Sigmoid colon (tissue), 7 donors: ENCODE measurements at places on chromosomes 6 and 20. TPM values are rescaled to one million over a fixed set of nuclear protein-coding genes. Genes with fewer than 3 reads are reported as not detected.
A peak's percentile ranks its signal among the peaks of the same experiment; 100 is the strongest.

GRCh38 chr6:49336514-49337131, 126.4 kb downstream of the MMUT start:
- no peaks in the 10 kb centered on the region for H3K27me3 ChIP-seq
- DNase-seq: no peak
- H3K4me1 ChIP-seq: no peaks in the 10 kb centered on the region
- H3K36me3 ChIP-seq: no peaks in the 10 kb centered on the region
- H3K4me3 ChIP-seq: no peak overlapping the region

DNA sequence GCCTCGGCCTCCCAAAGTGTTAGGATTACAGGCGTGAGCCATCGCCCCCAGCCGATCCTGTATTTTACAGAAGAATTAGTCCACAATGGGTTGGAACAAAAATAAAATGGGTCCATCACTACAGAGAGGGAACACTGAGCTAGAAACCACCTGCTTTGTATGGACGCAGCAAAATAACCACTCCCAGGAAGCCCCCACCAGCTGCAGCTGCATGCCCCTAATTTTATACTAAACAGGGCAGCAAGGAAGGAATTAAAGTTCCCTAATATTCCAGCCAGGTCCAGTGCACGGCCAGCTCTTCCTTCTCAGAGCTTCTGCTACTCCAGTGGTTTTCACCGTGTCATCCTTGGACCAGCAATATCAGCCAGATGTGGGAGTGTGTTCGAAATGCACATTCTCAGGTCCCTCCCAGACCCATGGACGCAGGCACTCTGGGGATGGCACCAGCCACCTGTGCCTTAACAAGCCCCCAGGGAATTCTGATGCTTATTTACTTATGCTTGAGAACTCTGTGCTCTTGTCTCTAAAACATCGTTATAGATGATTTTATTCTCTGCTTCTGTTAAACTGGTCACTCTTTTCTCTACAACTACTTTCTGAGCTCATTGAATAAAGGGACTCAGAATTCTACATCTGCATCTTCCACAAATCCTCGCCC, 189.5 kb upstream of the SLC24A3 start:
- H3K36me3 ChIP-seq: no peaks in the 10 kb centered on the region
- no peak overlapping the region for H3K27ac ChIP-seq
- H3K4me1 ChIP-seq: peaks cover 11% of the 10 kb centered on the region
- H3K27me3 ChIP-seq: no peaks in the 10 kb centered on the region

DNA sequence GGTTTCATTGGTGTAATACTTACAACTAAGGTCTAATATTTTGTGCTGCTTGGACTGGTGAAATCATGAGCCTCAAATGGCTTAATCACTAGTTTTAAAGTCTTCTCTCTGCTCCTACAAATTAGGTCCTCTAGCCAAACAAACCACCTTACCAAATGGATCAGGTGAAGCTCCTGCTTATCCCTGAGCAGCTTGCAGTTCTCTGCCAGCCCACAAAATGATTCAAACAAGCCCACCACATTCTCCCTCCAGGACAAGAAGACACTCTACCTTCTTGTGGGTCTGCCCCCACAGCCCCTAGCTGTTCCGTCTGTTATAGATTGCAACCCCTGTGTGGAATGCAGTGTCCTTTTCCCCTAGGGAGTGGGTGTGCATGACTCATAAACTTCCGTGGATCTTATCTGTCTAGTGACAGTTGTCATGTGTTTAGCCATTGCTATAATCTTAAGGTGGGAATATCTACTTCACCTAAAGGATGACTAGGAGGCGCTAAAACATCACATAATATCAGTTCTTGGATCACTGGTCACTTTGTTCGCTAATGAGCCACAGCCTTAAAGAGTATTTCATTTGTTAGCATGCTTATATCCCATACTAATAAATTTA, 940.5 kb upstream of the MANEA start:
- H3K27me3 ChIP-seq: no peaks in the 10 kb centered on the region
- no peaks in the 10 kb centered on the region for H3K36me3 ChIP-seq
- no peaks in the 10 kb centered on the region for H3K4me1 ChIP-seq
- no peak overlapping the region for H3K27ac ChIP-seq
- no peak for DNase-seq

- H3K4me3 ChIP-seq: no peak overlapping the region
- no peak overlapping the region for H3K27ac ChIP-seq
- no peak for DNase-seq
- H3K4me1 ChIP-seq: no peaks in the 10 kb centered on the region
- no peaks in the 10 kb centered on the region for H3K36me3 ChIP-seq
Measured at GRCh38 chr20:24604966-24605665, 135.7 kb downstream of the SYNDIG1 start.

DNA sequence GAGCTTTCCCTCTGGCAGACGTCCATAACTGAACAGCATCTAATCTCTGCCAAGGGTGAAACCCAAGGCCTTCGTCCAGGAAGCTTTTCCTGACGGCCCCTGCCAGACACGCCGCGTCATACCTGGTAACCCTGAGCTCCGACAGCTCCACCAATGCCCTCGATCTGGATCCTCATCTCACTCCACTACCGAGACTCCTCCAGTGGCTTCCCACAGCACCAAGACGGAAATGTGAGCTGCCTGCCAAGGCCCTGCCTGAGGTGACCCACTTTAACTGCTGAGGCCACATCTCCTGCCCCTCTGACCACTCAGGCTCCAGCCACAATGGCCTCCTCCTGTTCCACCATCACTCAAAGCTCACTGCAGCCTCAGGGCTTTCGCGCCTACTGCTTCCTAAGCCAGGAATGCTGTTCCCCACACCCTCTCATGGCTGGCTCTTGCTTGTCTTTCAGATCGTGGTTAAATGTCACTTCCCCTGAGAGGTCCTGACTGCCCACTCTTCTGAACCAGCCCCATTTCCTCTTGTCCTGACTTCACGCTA, 143.2 kb downstream of the PREX1 start:
- H3K4me3 ChIP-seq: no peak overlapping the region
- no peak overlapping the region for H3K27ac ChIP-seq
- H3K36me3 ChIP-seq: no peaks in the 10 kb centered on the region

Gene MEA1
- polyA plus RNA-seq: 75.1 TPM

DNA sequence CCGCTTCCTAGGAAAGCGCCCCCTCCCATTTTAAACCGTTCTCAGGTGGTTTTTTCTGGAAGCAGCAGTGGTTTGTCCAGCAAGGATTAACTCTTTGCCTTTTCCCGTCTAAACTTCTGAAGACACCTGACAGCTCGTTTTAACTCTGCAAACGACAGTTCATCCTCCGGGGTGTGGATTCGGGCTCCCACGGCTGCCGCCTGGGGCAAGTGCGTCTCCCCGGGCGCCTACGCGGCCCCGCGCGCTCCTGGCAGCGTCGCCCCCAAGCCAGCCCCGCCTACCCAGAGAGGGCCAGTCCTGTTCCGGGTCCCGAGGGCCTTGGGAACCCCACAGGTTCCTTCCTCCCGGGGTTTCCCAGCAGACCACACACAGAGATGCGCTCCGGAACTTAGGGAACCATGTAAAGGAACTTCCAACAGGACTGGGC, 54.4 kb downstream of the PRR18 start:
- peak overlapping the region; percentile 45 for H3K4me3 ChIP-seq
- H3K4me1 ChIP-seq: peaks cover 11% of the 10 kb centered on the region
- H3K27ac ChIP-seq: no peak overlapping the region
- no peaks in the 10 kb centered on the region for H3K36me3 ChIP-seq

DNA sequence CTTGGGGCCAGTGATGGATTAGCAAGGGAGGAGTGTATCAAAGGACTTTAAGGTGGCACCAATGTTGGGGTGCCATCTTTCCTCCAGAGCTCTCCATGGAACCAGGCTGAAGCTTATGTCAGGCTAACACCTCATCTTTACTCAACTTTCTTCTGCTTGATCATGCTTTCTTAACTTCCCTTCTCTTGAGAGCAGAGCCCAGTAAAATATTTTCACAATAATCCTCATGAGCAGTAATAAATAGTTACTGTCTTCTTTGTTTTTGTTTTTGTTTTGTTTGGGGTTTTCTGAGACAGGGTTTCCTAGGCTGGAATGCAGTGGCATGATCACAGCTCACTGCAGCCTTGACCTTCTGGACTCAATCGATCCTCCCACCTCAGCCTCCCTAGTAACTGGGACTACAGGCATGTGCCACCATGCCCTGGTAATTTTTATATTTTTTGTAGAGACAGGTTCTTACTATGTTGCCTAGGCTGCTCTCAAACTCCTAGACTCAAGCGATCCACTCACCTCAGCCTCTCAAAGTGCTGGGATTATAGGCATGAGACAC, 127.9 kb upstream of the TOP1 start:
- no peak for DNase-seq
- H3K4me3 ChIP-seq: no peak overlapping the region
- no peaks in the 10 kb centered on the region for H3K4me1 ChIP-seq
- H3K27me3 ChIP-seq: no peaks in the 10 kb centered on the region

Gene CALHM5
- 0.60 TPM for polyA plus RNA-seq

Gene HLA-DRB1
- polyA plus RNA-seq: 414 TPM

Gene PPDPF
- 658 TPM for polyA plus RNA-seq

Gene EBF4
- 1.2 TPM for polyA plus RNA-seq

Gene CAP2
- polyA plus RNA-seq: 3.0 TPM

Gene TMEM217
- polyA plus RNA-seq: 0.69 TPM

Gene TP53TG5
- polyA plus RNA-seq: 0.03 TPM

- H3K4me1 ChIP-seq: peaks cover 15% of the 10 kb centered on the region
- no peak overlapping the region for H3K4me3 ChIP-seq
- H3K36me3 ChIP-seq: no peaks in the 10 kb centered on the region
- no peak overlapping the region for H3K27ac ChIP-seq
Measured at GRCh38 chr20:23455639-23456038, 3.0 kb upstream of the CST11 start.

DNA sequence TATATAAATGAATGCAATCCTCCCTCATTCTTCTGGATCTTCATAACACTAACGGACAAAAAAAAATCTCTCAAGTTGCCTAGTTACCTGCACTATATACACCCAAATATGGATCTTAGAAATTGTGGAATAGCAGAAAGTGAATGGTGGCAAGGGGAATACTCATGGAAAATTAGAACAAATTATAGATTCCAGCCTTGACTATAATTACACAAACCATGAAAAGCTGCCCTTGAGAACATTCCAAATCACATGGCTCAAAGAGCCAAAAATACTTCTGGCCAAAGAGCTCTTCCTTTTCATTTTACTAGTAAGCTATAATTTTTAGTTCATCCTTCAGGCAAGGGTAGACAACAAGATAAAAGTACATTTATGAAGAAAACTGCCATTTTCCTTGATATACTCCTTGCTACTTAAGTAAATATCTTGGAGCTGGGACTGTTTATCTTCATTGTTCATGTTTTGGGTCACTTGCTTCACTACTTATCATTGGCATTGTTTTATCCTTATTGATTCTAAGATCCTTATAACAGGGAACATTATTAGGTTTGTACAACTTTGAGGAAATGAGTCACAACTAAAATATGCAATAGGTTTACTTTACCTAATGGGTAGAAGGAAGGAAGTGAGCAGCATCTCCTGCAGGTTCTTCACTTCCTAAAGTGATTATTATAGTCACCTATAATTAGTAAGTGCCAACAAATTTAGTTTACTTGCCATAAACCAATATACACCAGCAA, 6.4 kb upstream of the MTRES1 start:
- H3K4me1 ChIP-seq: no peaks in the 10 kb centered on the region
- no peak overlapping the region for H3K27ac ChIP-seq
- no peaks in the 10 kb centered on the region for H3K36me3 ChIP-seq
- DNase-seq: no peak

Gene WFDC12
- polyA plus RNA-seq: 0.42 TPM

GRCh38 chr6:126516411-126516810, 176.5 kb downstream of the CENPW start:
- no peaks in the 10 kb centered on the region for H3K27me3 ChIP-seq
- no peaks in the 10 kb centered on the region for H3K36me3 ChIP-seq
- H3K27ac ChIP-seq: no peak overlapping the region
- no peak overlapping the region for H3K4me3 ChIP-seq
- no peak for DNase-seq

Gene PPARD
- polyA plus RNA-seq: 31.5 TPM

DNA sequence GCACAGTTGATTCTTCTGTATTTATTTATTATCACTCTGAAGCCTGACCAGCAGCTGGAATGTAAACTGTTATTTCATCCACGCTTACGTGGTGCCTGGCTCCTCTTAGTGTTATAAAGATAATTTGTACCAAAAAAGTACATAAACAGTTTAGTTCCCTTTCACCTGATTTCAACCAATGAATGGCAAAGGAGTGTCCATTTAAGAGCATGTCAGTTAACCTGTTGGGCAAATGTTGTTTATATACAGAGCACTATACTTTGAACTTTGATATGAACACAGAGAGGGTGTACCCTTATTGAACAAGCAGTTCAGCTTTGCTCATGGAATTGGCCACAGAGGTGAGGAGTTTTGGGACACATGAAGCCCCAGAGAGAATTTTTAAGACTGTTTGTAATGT, 7.2 kb upstream of the CTCFL start:
- H3K4me1 ChIP-seq: no peaks in the 10 kb centered on the region
- H3K36me3 ChIP-seq: no peaks in the 10 kb centered on the region
- no peak overlapping the region for H3K27ac ChIP-seq
- peak; percentile 12 for DNase-seq
- peaks cover 7% of the 10 kb centered on the region for H3K27me3 ChIP-seq

- H3K27me3 ChIP-seq: no peaks in the 10 kb centered on the region
- no peak overlapping the region for H3K27ac ChIP-seq
- H3K4me1 ChIP-seq: no peaks in the 10 kb centered on the region
- H3K36me3 ChIP-seq: no peaks in the 10 kb centered on the region
- H3K4me3 ChIP-seq: no peak overlapping the region
Measured at GRCh38 chr6:125258651-125259353, 43.0 kb downstream of the HDDC2 start.

GRCh38 chr20:4817230-4817671, 95.5 kb downstream of the PRND start:
- H3K4me1 ChIP-seq: peaks cover 30% of the 10 kb centered on the region
- H3K4me3 ChIP-seq: no peak overlapping the region
- H3K27ac ChIP-seq: no peak overlapping the region
- H3K36me3 ChIP-seq: no peaks in the 10 kb centered on the region

GRCh38 chr6:147774856-147775255, 266.4 kb downstream of the SAMD5 start:
- no peak for DNase-seq
- no peaks in the 10 kb centered on the region for H3K27me3 ChIP-seq
- no peaks in the 10 kb centered on the region for H3K4me1 ChIP-seq
- H3K36me3 ChIP-seq: no peaks in the 10 kb centered on the region
- no peak overlapping the region for H3K4me3 ChIP-seq
- no peak overlapping the region for H3K27ac ChIP-seq

- no peaks in the 10 kb centered on the region for H3K36me3 ChIP-seq
- H3K27me3 ChIP-seq: peaks cover 21% of the 10 kb centered on the region
- peak overlapping the region; percentile 37 for H3K4me3 ChIP-seq
Measured at GRCh38 chr6:10425975-10426780, 11.3 kb upstream of the TFAP2A start.

Gene OR2B6
- not detected for polyA plus RNA-seq

- DNase-seq: no peak
- H3K36me3 ChIP-seq: no peaks in the 10 kb centered on the region
- H3K4me1 ChIP-seq: no peaks in the 10 kb centered on the region
- H3K4me3 ChIP-seq: no peak overlapping the region
- no peaks in the 10 kb centered on the region for H3K27me3 ChIP-seq
Measured at GRCh38 chr20:3652676-3653596, 10.3 kb downstream of the GFRA4 start.

- no peak for DNase-seq
- no peak overlapping the region for H3K27ac ChIP-seq
- H3K4me3 ChIP-seq: no peak overlapping the region
- no peaks in the 10 kb centered on the region for H3K36me3 ChIP-seq
- H3K27me3 ChIP-seq: no peaks in the 10 kb centered on the region
Measured at GRCh38 chr6:33172688-33173534, 19.4 kb downstream of the COL11A2 start.
